Activated T-cell treated with anti-CD3 and anti-CD28 coated beads, Interleukin-2, amount 50 U/mL, for 72 hours (primary cell): ENCODE measurements at places on chromosomes 5 and 9.

DNA sequence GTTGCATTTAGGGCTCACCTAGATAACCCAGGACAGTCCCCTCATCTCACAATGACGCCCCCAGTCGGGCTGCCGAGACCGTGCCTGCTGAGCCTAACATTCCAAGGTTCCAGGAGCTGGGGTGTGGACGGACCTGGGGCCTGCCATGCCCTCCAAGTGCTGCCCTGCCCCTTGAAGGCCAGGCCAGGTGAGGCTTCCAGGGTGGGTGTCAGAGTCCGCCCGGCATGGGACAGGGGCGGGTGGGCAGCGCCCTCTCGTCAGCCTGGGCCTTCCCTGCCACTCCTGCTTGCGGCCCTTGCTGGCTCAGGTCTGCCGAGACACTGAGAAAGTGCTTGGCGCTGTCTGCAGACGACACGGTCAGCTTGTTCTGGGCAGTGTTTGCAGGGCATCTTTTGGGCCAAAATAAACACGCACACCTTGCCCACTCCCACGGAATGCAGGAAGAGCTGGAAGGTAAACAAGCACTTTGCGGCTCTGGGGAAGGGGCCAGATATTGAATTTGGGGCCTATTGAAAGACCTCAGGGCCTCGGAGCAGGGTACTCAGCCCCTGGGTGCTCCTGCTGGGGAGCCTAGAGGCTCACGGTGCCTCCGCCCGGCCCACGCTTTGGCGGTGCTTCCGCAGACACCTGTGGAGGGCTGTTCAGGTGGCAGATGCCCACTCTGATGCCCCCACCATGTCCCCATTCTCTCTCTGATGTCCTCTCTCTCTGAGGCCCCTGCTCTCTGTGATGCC lies 4.2 kb upstream of the SCGB3A1 start:
- DNase-seq = no peak

DNA sequence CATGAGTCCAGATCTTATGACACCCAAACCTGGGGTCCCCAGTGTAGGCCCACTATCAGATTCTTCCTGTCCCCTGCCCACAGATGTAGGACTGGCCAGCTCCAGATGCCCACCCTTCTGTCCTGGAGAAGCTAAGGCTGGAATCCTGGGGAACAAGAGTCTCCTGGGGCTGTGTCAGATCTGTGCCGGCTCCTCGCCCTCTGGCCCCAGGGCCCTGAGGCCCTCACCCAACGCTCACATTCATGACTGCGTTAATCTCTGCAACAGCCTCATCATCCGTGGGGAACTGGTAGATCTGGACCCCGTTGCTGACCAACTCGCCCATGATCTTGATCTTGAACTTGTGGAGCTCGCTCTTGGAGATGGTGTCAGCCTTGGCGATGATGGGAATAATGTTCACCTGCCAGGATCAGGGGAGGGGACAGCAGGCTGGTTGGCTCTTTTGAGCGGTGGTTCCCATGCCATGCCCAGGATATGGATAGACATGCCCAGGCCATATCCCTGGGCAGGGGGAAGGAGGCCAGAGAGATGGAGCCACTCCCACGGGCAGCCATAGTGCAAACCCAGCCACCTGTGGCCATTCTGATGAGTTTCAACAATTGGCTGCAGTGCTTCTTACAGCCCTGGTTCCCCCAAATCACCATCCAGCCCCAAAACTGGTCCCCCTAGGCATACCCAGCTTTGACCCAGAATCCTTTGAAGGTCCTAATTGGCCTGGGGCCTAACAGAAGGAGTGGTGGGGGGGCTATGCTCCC lies 14.6 kb downstream of the SEPTIN8 start:
- no peak for DNase-seq

- DNase-seq = no peak
Measured at GRCh38 chr5:14915291-14915952, 43.8 kb upstream of the ANKH start.

GRCh38 chr5:156271569-156271968 lies 55.4 kb upstream of the SGCD start:
- no peak for DNase-seq

DNA sequence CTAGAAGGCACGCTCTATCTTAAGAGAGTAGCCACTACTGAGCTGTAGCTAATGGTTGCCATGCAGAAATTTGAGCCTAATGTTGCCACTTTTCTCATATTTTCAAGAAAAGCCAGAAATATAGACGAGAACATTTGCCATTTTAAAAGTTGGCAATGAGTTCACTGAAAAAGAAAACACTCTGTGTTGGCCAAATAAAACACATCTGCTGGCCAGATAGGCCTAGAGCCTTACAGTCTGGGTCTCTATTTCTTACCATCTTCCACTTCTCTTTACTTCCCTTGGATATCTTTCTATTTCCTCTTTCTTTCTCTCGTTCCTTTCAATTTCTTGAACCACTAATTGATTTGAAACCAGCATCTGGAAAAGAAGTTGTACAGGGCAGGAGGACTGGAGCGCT lies 36.6 kb upstream of the VCAN start:
- no peak for DNase-seq

DNA sequence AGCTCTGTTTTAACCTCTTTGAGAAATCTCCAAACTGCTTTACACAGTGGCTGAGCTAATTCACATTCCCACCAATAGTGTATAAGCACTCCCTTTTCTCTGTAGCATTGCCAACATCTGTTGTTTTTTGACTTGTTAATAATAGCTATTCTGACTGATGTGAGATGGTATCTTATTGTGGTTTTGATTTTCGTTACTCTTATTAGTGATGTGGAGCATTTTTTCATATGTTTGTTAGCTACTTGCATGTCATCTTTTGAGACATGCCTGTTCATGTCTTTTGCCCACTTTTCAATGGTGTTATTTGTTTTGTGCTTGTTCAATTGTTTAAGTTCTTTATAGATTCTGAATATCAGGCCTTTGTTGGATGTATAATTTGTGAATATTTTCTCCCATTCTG lies 225.2 kb upstream of the TRPC7 start:
- no peak for DNase-seq

DNA sequence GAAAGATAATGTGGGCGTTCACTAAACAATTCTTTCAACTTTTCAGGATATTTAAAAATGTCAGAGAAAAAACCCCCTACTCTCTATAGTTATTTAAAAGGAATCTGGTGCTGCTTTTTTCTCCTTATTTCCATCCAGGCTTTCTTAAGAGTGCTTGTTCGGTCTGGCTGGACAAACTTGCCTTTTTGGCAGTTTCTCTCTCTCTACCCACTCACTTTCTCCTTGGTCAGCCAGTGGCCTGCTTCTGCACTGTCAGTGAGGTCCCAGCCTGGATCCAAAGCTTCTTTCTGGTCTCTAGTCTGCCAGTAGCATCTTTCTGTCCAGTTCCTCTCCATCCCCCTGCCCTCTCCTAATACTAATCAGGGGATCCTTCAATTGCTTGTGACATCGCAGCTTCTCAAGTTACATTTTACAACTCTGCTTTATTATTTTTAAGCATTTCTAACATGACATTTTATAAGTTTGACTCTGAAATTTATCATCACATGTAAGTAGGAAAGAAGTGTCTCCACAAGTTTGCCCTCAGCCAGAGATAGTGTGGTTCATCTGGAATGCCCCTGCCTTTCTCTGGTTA lies 50.4 kb downstream of the PIK3R1 start:
- DNase-seq = no peak

- DNase-seq = peak; percentile 64
Measured at GRCh38 chr5:127029581-127030258, 638 bp downstream of the MARCHF3 start.

GRCh38 chr9:76608575-76609273 lies 149.7 kb downstream of the GCNT1 start:
- DNase-seq = no peak

GRCh38 chr9:15423231-15423985 lies 732 bp downstream of the SNAPC3 start:
- no peak for DNase-seq

GRCh38 chr5:77213601-77214000 lies 3.1 kb downstream of the PDE8B start:
- DNase-seq = no peak
